Neural cell (in vitro differentiated cells): ENCODE measurements at places on chromosomes 5 and 9. TPM values are rescaled to one million over a fixed set of nuclear protein-coding genes. Genes with fewer than 3 reads are reported as not detected.

The NME5 gene
- polyA plus RNA-seq: 12.8 and 17.0 TPM in 2 replicates

The OR1J4 gene
- not detected in 2 replicates for polyA plus RNA-seq

The GSN gene
- 2.4 and 7.7 TPM in 2 replicates for polyA plus RNA-seq

The LECT2 gene
- not detected in 2 replicates for polyA plus RNA-seq

The G3BP1 gene
- 41.5 and 65.5 TPM in 2 replicates for polyA plus RNA-seq

The SGCD gene
- polyA plus RNA-seq: 2.5 and 3.4 TPM in 2 replicates

The BASP1 gene
- 974 and 982 TPM in 2 replicates for polyA plus RNA-seq

The SLC36A3 gene
- polyA plus RNA-seq: not detected in 2 replicates

The SLIT3 gene
- 0.06 and 1.2 TPM in 2 replicates for polyA plus RNA-seq

The IRGM gene
- 0.28 TPM in 1 of 2 replicates, not detected in the other for polyA plus RNA-seq

The SPEF2 gene
- polyA plus RNA-seq: 11.5 and 18.5 TPM in 2 replicates

The TAF11L10 gene
- polyA plus RNA-seq: not detected in 2 replicates

The PCDHAC2 gene
- polyA plus RNA-seq: 7.6 and 9.3 TPM in 2 replicates

The CCL28 gene
- not detected in 2 replicates for polyA plus RNA-seq

The NNT gene
- 120 and 132 TPM in 2 replicates for polyA plus RNA-seq

The ANKRD55 gene
- polyA plus RNA-seq: 22.1 and 49.8 TPM in 2 replicates

The PCDHGC5 gene
- 0.51 and 0.54 TPM in 2 replicates for polyA plus RNA-seq

The PPP1R26 gene
- polyA plus RNA-seq: 20.1 and 30.1 TPM in 2 replicates

The PCDHA1 gene
- polyA plus RNA-seq: 0.28 TPM in 1 of 2 replicates, not detected in the other

The ANKRD33B gene
- not detected in 2 replicates for polyA plus RNA-seq

The STING1 gene
- polyA plus RNA-seq: 0.12 TPM in 1 of 2 replicates, not detected in the other

The CCL27 gene
- 0.82 and 2.9 TPM in 2 replicates for polyA plus RNA-seq

The IL5 gene
- polyA plus RNA-seq: not detected in 2 replicates

The S1PR3 gene
- polyA plus RNA-seq: 0.12 and 0.22 TPM in 2 replicates

The HSPB3 gene
- polyA plus RNA-seq: not detected in 2 replicates

The GPR21 gene
- 2.2 and 7.2 TPM in 2 replicates for polyA plus RNA-seq

The JAKMIP2 gene
- 44.0 and 46.3 TPM in 2 replicates for polyA plus RNA-seq

The POU5F2 gene
- 0.07 and 0.22 TPM in 2 replicates for polyA plus RNA-seq

The CSF1R gene
- polyA plus RNA-seq: not detected in 2 replicates

The ORM1 gene
- polyA plus RNA-seq: not detected in 2 replicates

The FGFR4 gene
- 10.3 and 14.8 TPM in 2 replicates for polyA plus RNA-seq

The DIPK1B gene
- 65.1 and 78.7 TPM in 2 replicates for polyA plus RNA-seq
